ENCODE measurements at places on chromosomes 12 and 14.

GRCh38 chr14:94370524-94370910 is 17.9 kb downstream of the SERPINA1 start:
- DNase-seq: no peak

DNA sequence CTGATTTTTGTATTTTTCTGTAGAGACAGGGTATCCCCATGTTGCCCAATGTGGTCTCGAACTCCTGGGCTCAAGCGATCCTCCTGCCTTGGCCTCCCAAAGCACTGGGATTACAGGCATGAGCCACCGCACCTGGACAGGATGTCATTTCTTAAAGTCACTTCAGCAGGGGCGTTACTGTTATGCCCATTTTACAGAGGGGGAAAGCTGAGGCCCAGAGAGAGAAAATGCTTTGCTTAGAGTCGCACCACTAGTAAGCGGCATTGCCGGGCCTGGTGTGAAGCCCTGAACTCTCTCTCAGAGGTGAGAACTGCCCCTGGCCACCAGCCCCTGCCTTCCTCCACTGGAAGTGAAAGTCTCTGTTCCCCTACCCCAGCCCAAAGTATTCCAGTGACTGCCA is 207.0 kb downstream of the PHETA1 start:
- no peak for DNase-seq

DNA sequence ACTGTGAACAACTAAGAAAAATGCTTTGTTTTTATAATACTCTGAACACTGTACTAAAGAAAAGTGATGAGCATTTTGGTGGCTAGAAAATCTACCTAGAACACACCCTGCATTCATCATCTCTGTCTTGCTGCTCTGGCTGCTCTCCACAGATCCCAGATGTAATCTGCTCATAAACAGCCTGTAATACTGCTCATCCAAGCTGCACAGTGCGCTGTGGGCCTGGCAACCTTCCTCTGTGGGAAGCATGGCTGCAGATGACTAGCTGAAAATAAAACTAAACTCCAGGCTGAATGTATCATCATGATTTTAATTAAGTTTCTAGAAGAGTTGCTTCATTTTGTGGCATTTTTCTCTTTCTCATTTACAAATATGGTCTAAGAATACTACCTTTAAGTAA is 200.7 kb downstream of the SLC2A13 start:
- DNase-seq: no peak

GRCh38 chr14:25869854-25870253 is 728.0 kb downstream of the NOVA1 start:
- no peak for DNase-seq

DNA sequence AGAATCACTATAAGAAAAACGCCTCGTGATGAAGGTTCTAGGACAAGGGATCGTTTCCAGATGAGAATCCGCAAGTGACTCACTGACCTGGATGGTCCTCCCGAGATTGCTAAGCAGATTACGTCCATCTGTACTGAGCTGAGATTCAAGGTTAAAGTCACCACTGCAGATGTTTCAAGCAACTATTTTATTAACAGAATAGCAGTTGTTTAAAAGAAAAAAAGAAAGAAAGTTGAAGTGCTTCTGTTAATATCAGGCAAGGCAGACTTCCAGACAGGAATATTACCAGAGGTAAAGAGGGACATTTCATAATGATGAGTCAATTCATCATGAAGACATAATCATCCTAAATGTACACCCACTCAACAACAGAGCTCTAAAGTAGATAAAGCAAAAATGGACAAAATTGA is 17.9 kb downstream of the PXN start:
- no peak for DNase-seq

DNA sequence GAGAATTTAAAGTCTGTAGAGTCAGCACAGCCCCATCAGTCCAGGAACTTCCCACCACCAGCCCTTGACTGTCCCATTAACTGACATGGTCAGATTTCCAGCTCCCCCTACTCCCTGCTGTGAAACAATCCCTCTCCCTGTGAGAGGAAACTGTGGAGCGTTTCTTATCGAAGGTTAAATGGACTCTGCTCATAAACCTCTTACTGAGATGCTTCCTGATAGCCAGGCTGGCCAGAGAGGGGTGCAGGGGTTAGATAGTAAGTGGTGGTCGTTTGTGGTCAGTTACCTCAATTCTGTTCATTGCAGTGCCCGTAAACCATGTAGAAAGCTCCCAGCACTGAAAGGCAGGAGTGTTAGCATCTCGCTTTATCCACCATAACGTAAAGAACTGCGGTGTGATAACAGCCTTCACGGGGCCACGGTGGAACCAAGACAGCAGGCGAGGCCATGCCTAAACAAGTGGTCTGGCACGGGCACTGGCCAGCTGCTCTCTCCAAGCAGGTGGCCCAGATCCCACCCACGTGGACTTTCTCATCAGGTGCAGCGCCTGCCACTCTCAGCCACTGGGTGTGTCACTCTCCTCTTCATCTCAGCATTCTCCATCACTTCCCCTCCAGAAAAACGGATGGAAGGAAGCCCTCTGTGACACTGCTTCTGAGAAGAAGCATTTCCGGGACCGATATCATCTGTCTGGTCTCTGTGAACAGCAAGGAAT is 102.2 kb downstream of the FBXL14 start:
- no peak for DNase-seq

DNA sequence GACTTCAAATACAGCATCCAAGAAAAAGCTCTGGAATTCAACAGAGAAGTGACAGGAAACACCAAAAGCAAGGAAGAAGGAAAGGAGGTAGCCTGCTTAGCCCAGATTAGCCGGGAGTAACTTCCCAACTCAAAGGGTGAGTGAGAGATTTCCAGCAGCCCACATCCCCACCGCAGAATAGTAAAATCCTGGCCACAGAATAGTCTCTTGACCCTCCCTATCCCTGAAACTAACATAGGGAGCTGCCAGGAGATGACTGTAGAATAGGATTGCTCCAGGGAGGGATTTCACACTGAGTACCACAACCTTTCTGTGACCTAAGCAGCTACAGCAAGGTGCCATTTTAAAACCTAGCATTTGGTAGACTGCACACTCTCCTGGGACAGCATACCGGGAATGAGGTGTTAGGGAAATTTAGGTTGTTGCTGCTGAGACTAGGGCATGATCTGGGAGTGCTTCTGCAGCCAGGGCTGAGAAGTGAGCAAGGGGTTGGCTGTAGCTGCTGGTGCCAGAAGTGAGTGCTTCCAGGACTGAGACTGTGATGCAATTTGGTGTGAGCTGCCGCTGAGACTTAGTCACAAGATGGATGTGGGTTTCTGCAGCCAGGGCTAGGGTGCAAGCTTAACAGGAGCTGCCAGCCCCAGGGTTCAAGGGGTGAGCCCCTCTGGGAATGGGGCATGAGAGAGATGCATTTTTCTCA is 66.0 kb downstream of the TMTC3 start:
- no peak for DNase-seq

GRCh38 chr14:58942516-58942915 is 246.0 kb upstream of the DAAM1 start:
- DNase-seq: no peak

GRCh38 chr12:114140576-114140975 is 174.5 kb upstream of the RBM19 start:
- DNase-seq: no peak

- no peak for DNase-seq
Observed at GRCh38 chr12:95096852-95097251, 23.4 kb upstream of the NR2C1 start.

DNA sequence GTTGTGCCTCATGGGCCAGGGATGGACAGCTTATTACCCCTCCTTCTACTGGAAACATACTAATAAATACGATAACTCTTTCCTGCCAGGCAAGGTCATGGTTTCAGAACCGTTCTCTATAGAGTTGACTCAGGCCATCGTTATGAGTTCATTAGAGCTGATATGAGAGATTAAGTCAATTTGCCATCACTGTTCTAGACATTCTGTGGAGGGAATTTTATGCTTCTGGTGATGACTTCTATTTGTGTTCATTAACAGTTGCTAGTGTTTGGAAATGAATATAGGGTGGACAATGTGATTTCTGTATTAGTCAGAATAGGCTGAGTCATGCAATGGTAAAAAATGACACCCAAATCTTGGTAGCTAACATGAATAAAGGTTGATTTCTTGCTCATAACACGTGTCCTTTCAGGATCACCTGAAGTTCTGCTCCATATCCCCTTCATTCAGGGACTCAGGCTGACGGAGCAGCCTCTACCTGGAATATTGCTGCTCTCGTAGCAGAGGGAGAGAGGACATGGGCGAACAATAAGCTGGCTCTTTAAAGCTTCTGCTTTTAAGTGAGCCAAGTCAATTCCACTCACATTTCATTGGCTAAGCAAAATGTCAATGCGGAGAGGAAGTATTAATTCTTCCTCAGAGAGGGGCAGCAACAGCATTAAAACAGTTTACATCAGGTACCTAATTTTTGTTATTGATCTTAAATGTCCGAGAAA is 18.5 kb upstream of the TBPL2 start:
- no peak for DNase-seq

DNA sequence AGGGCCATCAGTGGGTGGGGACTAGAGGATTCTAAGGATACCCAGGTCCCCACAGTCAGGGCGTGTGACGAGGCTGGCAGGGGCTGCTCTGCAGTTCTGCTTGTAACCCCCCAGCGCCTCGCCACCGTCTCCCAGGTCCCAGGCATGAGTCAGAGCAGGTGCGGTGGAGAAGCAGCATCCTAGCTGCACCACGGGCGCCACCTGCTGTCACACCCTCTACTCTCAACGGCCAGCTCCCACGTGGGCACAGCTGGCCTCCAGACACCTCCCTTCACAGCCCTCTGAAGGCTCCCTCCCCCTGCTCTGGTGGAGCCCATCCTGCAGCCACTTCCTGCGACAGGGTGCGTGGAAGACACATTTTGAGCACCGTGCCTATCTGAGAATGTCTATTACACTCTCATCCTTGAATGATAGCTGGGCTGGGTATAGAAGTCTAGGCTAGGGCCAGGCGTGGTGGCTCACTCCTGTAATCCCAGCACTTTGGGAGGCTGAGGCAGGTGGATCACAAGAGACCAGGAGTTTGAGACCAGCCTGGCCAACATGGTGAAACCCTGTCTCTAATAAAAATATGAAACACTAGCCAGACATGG is 6.9 kb upstream of the NUDT14 start:
- DNase-seq: no peak

GRCh38 chr12:76316468-76316867 is 31.7 kb downstream of the BBS10 start:
- no peak for DNase-seq

- DNase-seq: no peak
Observed at GRCh38 chr12:74111688-74112360, 425.8 kb upstream of the ATXN7L3B start.

DNA sequence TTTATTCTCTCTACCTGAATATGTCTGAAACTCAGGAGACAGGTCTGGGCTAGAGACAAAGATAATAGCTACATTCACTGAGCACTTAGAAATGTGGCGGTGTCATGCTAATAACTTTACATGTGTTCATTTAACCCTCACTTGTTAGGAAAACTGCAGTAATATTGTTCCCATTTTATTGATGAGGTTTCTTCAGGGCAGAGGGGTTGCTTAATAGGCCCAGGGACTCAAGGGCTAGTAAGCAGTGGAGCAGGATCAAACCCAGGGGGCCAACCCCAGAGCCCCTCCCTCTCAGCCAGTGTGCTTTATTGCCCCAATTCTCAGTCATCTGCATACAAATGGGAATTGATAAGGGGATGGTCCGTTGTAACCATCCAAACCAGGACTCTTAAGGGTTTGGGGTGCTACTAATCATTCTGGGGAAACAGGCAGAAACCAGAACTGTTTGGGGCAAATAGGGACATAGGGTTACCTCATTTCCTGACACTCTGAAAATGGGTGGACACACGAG is 142.8 kb upstream of the AMIGO2 start:
- no peak for DNase-seq

DNA sequence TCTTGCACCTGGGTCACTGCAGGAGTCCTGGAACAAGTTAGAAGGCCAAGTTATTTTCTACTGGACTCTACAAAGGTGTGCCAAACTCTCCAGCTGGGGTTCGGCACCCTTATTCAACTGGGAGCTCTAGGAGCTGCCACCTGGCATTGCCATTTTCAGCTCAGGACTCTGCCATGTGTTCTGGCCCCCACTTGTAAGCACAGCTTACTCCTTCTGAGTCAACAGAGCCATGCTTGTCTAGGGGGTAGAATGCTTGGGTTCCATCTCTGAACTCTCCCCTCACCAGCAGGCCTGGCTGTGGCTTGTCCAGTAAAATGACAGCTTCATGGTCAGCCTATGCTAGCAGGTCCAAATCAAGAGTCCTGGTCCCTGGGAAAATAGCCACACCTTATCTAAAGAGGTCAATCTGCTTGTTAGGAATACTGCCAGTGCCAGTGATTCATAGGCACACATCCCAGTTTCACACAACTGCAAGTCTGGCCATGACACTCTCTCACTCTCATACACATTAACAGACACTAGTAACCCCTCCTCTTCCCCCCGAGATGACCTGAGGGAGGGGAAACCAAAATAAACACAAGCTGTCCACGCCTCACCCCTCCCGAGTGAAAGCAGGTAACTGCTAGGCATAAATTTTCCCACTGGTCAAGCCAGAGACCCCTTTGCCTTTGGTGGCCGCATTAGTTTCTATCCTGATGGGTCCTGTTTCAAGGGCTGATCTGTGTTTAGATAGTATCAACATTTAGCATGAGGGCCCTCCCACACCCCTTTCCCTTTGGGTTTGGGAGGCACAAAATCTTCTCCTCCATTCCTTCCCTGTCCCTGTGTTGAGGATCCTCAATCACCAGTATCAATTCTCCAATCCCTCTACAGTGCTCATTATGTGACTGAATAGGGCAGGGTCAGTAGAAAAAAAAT is 182.3 kb upstream of the GZMB start:
- DNase-seq: no peak

DNA sequence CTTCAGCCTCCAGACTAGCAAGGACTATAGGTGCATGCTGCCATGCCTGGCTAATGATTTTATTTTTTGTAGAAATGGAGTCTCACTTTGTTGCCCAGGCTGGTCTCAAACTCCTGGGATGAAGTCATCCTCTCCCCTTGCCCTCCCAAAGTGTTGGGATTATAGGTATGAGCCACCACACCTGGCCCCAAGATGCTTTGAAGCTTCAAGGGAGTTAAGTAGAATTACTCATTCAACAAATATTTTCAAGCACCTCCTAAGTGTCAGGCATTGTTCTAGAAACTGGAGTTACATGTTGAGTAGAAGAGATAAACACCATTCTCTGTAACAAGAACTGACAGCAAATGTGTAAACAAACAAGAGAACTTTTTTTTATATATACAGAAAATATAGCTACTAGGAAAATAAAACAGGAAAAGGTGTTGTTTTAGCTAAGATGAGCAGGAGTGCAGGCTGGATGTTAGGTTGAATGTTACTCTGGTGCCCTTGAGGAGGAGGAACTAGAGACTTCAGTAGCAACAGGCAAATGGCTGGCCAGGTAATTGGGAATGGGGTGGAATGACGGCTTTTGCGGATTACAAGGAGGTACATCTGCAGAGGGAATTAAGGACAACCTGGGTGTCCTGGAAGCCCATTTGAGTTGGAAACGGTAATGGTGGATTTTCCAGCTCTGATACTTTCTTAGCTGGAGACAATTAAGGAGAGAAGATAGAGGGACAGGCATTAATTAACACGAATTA is 32.0 kb upstream of the CFAP54 start:
- DNase-seq: no peak
